Body of pancreas (tissue), 4 donors: ENCODE measurements at places on chromosomes 13 and 19. TPM values are rescaled to one million over a fixed set of nuclear protein-coding genes. Genes with fewer than 3 reads are reported as not detected.

DNA sequence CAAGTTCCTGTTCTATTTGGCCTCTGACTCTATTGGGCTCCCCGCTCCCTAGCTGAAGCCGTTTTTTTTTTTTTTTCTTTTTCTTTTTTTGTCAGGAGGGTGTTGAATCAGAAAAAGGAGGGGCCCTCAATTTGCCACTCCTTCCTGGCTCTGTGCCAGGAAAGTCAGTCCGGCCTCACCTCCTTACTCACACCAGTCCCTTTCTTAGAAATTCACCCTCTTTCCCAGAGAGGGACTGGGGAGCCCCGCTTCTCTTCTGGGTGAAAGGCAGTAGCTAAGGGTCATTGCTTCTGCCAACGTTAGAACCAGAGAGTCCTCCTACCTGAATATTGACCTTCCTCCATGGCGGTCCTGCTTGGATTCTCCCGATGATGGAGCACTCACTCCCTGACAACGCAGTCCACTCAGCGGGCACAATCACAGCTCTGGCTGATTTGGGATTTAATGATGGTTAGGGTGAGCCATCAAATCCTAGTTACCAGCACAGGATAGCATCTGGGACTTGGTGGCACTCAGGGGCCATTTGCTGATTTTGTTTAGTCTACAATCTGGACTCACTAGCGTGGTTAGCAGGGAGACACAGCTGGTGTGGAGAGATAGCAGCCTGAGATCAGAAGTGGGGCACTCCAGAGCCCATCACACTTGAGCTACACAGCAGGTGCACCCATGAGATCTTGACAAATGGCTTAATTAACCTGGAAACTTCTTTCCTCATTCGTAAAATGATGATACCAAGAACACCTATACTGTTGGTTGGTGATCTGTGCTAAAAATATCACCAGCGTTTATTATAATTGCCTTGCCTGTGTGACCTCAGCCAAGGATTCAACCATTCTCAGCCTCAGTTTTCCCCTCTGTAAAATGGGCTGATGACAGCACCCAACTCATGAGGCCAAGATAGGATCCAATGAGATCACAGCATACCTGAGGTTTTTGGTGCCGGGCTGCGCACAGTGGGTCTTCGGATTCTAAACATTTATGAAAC is 2.2 kb downstream of the FCER2 start:
- H3K27ac ChIP-seq, result no peak overlapping the region
- no peaks in the 10 kb centered on the region for H3K4me1 ChIP-seq
- H3K4me3 ChIP-seq, result no peak overlapping the region
- H3K36me3 ChIP-seq, result no peaks in the 10 kb centered on the region

DNA sequence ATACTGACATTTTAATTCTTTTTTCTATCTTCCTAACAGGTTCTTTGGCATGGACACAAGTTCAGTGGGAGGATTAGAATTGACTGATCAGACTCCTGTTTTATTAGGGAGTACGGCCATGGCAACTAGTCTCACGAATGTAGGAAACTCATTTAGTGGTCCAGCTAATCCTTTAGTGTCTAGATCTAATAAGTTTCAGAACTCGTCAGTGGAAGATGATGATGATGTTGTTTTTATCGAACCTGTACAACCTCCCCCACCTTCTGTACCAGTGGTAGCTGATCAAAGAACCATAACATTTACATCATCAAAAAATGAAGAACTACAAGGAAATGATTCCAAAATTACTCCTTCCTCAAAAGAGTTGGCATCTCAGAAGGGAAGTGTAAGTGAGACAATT is 34.5 kb downstream of the ZMYM2 start:
- no peaks in the 10 kb centered on the region for H3K27me3 ChIP-seq
- no peak for DNase-seq
- H3K4me3 ChIP-seq, result no peak overlapping the region
- H3K27ac ChIP-seq, result no peak overlapping the region
- H3K4me1 ChIP-seq, result no peaks in the 10 kb centered on the region
- H3K36me3 ChIP-seq, result no peaks in the 10 kb centered on the region

MCEMP1 gene
- total RNA-seq, result not detected

GRCh38 chr13:74000876-74001275 is 133.3 kb downstream of the KLF12 start:
- no peaks in the 10 kb centered on the region for H3K36me3 ChIP-seq
- DNase-seq, result no peak
- H3K27me3 ChIP-seq, result no peaks in the 10 kb centered on the region
- H3K4me1 ChIP-seq, result no peaks in the 10 kb centered on the region
